GM12891 (cell line): ENCODE measurements at places on chromosomes 13 and 19.

- no peak for DNase-seq
Observed at GRCh38 chr13:26760832-26761582, 421 bp upstream of the GPR12 start.

- no peak for DNase-seq
Observed at GRCh38 chr19:38148337-38148736, 75.7 kb downstream of the DPF1 start.

DNA sequence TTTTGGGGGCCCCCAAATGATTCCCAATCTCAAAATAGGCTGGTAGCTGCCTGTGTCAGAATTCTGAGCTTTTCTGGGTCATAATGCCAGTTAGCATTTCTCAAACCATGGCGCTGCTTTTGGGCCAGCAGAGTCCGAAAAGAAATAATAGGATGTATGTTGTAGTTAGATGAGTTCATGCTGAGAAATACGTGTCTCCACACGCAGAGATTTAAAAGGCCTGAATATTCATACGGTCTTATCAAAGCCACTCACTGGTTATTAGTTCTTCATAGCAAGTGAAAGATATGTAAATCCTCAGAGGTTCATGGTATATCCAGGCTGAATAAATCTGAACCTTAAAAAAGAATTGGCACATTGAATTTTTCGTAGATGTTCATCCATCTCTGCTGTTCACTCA lies 124.5 kb downstream of the SHISA2 start:
- DNase-seq, result no peak

GRCh38 chr13:23440821-23441618 lies 7.5 kb upstream of the SACS start:
- DNase-seq, result no peak

- no peak for DNase-seq
Observed at GRCh38 chr19:15722956-15723355, 4.9 kb upstream of the OR10H2 start.

- no peak for DNase-seq
Observed at GRCh38 chr13:25372284-25373081, 709 bp downstream of the ATP8A2 start.

DNA sequence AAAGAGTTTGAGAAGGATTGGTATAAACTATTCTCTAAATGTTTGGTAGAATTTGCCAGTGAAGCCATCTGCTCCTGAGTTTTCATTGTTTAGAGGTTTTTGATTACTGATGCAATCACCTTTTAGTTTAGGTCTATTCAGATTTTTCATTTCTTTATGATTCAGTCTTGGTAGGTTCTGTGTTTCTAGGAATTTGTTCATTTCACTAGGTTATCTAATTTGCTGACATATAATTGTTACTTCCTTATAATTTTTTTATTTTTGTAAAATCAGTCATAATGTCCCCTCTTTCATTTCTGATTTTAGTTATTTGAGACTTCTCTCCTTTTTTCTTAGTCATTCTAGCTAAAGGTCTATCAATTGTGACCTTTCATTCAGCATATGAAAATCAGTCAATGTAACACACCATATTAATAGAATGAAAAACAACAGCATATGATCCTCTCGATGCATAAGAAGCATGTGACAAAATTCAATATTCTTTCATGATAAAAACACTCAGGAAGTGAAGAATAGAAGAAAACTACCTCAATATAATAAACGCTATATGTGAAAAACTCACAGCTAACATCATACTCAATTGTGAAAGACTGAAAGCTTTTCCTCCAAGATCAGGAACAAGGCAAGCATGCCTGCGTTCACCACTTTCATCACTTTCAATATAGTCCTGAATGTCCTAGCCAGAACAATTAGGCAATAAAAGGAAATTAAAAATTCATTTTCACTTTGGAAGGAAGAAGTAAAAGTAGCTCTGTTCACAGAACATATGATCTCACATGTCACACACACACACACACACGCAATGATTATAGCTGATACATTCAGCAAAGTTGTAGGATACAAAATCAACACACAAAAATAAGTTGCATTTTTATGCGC lies 149.1 kb downstream of the COG6 start:
- DNase-seq, result no peak

GRCh38 chr19:33950091-33950750 lies 153.6 kb downstream of the KCTD15 start:
- DNase-seq, result no peak

- no peak for DNase-seq
Observed at GRCh38 chr19:7328647-7329046, 20.1 kb upstream of the ARHGEF18 start.

GRCh38 chr13:111215081-111216047 lies 100.3 kb downstream of the ARHGEF7 start:
- no peak for DNase-seq

- DNase-seq, result no peak
Observed at GRCh38 chr13:34469196-34469986, 472.7 kb upstream of the NBEA start.

DNA sequence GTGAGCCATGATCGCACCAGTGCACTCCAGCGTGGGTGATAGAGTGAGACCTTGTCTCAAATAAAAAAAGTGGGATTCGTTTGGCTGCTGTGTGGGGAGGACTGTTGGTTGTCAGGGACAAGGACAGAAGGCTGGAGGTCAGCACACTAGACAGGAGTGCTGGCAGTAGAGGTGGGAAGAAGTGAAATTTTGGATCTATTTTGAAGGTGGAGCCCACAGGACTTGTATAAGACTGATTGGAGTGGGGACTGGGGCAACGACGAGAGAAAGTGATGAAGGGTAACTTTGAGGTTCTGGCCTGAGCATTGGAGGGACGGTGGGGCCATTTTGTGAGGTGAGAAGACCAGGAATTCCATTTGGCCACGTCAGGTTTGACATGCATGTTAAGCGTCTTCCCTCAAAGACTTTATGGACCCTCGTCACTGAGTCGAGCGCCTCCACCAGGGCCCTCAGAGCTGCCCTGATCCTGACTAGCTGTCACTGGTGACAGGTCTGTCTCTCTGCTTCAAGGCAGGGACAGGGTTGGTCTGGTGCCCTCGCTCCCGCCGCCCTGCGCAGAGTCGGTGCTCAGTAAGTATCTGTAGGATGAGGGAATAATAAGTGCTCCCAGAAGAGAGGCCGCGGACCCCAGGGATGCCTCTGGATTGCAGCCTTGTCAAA lies 673 bp downstream of the CTU1 start:
- no peak for DNase-seq

- DNase-seq, result no peak
Observed at GRCh38 chr13:24491845-24492244, 20.7 kb downstream of the PARP4 start.

DNA sequence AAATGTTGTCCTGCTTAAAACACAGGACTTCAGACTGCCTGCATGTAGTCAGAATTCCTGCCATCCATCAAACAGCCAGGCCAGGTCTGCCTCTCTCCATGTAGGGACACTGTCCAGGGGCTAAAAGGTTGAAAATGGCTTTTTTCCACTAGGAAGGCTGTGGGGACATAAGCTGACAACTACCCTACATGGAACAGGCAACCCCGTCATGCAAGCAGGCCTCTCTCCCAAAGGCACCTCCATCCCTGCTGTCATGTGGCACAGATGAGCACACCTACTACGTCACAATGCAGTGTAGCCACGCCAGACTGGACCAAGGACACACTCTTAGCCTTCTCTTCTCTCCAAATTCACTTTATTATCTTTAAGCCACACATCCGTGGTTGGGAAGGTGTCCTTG lies 40.8 kb downstream of the LATS2 start:
- DNase-seq, result no peak

DNA sequence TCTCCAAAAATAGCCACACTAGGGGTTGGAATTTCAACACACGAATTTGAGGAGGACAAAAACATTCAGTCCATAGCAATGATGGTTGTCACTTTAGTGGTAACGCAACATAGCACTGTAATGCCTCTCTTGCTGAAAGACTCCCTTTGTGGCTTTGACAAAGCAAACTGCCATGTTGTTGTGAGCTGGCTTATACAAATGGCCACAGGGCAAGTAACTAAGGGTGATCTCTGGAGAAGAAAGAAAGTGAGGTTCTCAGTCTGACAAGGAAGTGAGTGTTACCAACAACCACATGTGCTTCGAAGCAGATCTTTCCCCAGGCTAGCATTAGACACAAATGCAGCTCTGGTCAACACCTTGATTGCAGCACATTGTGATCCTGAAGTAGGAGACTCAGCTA lies 79.1 kb upstream of the PCDH17 start:
- DNase-seq, result no peak

GRCh38 chr19:7007859-7008258 lies 13.4 kb downstream of the MBD3L2B start:
- no peak for DNase-seq

GRCh38 chr19:53812335-53812734 lies 11.8 kb downstream of the NLRP12 start:
- DNase-seq, result no peak

- no peak for DNase-seq
Observed at GRCh38 chr13:51784097-51784496, 19.9 kb downstream of the DHRS12 start.
